ENCODE measurements at places on chromosomes 2 and 18.

DNA sequence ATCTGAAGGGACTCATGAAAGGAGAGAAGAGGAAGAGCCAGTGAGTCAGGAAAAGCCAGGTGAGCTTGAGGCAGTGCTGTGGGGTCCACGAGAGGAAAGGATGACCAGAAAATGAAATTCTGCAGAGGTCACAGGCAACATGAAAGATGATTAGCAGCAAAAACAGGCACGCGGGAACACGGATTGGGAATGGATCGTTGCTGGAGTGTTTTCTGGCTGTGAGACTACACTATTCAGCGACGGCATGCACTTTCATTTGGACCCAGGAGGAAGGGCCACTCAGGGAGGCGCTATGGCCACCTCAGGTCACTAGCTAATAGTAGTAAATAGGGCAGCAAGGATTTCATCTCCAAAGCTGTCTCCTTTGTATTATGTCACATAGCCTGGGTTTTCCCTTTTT is 44.8 kb downstream of the ZNF532 start:
- DNase-seq, result no peak

DNA sequence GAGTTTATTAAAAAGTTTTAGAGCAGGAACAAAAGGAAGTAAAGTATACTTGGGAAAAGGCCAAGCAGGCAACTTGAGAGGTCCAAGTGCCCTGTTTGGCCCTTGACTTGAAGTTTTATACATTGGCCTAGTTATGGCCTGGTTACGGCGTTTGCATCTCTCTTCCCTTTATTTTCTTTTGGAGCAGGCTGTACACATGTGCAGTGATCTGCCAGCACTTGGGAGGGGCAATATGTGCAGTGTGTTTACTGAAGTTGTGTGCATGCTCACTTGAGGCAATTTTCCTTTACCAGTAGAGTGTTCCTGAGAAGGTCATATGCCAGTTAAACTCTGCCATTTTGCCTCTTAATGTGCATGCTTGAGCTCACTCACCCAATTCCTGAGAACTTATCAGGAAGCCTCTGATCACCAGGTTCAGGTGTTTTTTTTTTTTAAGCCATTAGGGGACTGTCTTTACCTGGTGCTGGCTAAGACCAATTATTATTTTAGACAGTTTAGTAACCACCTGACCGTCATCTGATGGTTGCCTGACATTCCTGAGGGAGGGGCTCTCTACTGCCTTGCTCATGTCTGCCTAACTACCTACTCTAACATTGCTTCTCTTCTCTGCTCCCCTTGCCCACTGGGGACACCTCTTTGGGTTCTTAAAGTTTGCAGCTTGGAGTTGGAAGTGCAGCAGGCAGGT is 48.0 kb downstream of the SCN2A start:
- DNase-seq, result no peak

DNA sequence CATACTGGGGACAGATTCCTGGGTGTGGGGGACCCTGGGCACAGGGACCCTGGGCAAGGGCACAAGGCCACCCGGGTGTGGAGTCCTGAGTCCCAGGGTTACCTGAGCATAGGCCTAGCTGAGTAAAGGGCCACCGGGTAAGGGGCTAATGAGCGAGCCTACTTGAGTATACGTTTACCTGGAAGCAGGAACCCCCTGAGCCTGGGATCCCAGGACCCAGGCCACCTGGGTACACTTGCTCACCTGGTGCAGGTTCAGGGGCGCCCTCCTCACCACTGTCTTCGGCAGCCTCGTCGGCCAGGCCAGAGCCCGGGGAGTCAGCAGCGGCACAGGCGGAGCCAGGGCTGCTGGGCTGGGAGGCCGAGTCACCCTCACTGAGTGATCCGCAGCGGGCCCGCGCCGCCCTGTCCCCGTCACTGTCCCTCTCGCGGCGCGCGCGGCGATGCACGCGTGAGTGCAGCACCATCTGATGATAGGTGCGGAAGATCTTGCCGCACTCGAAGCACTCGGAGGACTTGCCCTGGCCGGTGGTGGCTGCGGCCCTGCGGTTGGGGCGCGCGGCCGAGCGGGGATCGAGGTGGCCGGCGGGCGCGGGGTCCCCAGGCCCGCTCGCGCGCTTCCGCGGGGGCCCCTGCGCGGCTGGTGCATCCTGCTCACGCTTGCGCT is 53.9 kb downstream of the ZNF516 start:
- DNase-seq, result no peak

DNA sequence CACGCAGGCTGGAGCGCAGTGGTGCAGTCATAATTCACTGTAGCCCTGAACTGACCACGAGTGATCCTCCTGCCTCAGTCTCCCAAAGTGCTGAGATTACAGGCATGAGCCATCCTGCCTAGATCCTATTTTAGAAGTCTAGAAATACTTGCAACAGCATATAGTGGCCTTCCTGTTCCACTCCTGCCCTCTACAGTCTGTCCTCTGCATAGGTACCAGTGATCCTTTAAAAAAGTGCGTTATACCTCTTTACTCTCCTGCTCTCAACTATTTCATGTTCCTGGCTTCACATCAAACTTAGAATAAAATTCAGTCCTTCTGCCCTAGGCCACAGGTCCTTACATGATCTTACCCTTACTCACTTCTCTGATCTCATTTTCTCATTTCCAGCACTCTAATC is 6.0 kb downstream of the COMMD1 start:
- no peak for DNase-seq

DNA sequence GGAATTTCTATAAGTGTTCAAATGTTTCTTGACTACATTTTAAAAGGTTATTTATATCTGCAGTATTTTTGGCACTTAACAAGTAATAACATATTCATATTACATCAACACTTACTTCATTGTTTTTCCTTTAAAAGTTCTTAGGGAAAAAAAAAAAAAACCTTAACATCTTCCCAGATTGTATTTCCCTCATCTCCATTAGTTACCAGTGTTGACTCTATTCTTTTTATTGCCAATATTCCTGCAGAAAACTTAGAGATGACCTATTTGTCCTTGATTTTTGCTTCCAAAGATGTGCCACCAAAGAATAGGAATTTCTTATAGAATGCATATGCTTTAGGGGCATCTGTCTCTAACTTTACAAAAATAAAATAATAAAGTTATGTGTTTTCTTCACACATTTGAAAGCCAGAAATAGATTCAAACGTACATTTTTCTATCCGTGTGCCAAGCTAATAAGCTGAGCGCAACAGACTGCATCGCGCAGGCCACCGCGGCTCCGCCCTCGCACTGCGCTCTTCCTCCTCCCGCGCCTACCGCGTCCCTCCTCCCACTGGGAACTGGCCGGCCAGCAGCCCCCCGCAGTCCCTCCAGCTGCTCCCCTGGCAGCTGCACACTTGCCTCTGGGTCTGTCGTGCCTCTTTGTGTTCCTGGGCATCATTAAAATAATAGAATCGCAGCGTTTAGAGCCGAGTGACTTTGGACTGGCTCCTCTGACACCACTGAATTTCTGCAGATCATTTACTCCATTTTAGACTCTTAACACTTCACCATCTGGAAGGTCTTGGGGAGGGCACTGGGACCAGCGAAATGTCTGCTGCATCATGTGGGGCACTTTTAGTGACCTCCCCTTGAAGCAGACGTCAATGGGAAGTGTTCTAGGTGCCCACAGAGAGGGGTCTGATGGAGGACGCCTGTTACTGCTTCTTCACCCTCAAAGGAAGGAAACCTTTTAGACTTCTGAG is 21.2 kb upstream of the NAB1 start:
- DNase-seq, result no peak

- DNase-seq, result no peak
Observed at GRCh38 chr2:239253264-239253663, 147.6 kb downstream of the HDAC4 start.

- no peak for DNase-seq
Observed at GRCh38 chr2:223528036-223528435, 74.1 kb downstream of the SCG2 start.

- no peak for DNase-seq
Observed at GRCh38 chr2:162072181-162072702, 1.8 kb downstream of the DPP4 start.

DNA sequence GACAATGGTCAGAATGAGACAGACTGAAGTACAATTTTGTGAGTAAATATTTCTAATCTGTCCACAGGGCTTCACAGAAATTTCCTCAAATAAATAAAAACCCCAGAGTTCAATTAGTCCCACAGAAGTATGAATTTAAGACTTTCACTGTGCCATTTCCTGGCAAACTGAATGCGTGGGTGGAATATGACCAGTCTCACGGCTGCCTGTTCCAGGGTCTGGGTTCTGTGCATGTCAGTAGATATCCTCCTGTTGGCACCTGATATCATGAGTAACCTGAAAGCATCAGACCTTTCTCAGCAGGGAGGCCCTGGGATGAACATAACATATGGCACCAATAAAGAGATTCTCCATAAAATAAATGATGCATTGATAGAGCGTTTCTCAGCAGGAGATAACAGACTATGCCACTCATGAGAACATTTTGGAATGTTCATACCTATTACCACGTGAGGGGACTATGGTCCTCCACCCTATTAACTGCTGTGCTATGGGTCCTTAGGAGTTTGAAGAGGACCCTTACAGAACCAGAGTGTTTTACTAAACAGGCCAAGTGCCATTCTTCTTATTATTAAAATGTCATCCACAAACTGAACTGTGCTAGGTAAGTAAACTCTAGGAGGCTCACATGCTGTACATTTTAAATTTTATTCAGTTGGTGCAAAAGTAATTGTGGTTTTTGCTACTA is 10.6 kb upstream of the MALL start:
- DNase-seq, result no peak

DNA sequence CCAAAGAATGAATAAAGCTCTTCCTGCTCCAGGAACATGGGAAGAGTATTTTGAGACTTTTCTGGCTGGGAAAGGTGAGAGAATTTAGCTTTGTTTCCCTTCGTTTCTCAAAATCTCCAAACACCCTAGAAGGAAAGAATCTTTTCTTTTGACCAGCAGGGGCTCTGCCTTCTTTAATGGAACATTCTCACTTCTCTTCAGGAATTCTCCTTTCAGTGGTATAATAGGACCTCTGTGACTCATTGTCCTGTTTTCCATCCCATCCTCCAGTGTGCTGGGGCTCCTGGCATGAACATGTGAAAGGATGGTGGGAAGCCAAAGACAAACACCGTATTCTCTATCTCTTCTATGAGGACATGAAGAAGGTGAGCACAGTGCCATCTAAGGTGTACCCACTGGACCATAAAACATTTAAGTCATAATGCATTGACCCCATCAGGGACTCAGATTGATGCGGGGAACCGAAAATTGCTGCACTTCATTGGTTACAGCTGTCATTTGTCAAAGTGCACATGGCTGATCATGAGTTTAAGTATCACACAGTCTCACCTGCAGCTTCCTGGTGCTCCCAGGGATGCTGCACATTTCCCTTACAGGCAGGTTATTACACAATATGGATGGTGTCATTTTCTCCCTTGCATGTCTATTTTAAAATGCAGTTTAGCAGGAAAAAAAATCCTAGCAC is 5.5 kb downstream of the SULT1C4 start:
- DNase-seq, result no peak

DNA sequence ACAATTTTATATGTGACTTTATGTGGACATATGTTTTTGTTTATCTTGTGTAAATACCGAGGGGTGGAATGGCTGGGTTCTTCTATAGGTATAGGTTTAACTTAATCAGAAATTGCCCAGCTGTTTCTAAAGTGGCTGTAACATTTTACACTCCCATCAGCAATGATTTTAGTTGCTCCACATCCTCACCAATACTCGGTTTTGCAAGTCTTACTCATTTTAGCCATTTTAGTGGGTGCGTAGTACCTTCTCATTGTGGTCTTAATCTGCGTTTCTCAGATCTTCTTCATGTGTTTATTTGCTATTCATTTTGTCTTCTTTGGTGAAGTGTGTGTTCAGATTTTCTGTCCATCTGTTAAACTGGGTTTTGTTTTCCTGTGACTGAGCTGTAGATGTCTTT is 95.4 kb upstream of the BCL2L11 start:
- no peak for DNase-seq

- no peak for DNase-seq
Observed at GRCh38 chr2:25592766-25593292, 80.5 kb downstream of the DTNB start.

DNA sequence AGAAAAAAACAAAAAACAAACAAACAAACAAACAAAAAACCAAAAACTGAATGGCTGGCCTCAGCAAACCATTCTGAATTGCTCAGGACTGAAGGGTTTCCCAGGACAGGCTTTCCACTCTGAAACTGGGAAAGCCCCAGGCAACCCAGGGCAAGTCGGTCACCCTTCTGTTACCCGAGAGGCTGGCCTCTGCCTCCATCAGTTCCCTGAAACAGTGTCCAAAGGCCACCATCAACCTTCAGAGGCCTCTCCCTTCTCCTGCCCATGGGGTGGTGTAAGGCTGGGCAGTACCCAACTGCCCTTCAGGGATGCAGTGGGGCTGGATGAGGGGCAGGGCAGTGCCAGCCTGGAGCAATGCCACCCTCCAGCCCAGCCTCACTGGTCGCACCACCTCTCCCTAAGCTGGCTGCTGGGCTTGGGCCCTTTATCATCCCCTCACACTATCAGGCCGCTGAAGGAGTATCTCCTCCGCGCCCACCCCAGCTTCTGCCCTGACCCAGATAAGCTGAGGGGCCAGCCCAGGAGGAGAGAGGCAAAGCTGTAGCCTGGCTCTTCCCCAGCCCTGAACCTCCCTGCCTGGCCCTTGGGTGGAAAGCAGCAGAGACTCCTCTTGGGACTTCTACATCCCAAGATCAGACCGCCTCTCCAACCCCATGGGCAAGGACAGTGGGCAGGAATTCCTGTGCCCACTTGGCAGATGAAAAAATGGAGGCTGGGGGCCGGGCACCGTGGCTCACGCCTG is 35.9 kb downstream of the ZFP36L2 start:
- no peak for DNase-seq

- no peak for DNase-seq
Observed at GRCh38 chr18:10074728-10075127, 160.9 kb downstream of the VAPA start.
